ENCODE measurements at places on chromosomes 7 and 10.

GRCh38 chr10:9910446-9910845 is 1107.2 kb upstream of the CELF2 start:
- DNase-seq = no peak

DNA sequence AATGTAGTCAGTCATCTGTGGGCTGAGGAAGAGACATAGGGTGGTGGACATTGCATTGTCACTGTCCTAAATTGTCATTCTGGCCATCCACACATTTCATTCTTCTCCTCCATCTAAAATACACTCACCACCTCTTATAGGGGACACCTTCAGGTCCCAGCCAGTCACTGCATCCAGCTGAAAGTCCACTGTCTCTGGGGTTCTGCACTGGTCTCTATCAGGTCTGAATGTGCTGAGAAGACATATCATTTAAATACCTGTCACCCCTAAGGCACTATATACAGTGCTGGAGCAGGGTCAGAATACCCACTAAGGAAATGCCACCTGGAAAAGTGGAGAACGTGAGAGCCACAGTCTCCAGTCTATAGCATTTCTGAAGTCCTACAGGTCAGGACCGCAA is 29.6 kb downstream of the SH2D4B start:
- no peak for DNase-seq

- no peak for DNase-seq
These were observed 102.6 kb downstream of the TPST1 start for GRCh38 chr7:66307591-66308215.

DNA sequence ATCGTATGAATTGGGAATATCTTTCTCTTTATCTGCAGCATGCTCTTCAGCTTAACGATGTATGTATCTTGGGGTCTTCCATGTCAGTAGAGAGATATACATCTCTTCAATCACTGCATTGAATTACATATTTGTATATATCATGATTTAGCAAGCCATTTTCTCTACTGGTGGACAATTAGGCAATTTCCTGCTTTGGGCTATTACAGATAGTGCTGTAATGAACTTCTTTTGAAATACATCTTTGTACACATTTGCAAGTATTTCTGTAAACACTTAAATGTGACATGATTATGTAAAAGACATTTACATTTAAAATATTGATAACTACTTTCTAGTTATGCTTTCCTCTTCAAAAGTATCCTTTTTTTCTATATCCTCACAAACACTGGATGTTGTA is 199.0 kb downstream of the PPP1R9A start:
- DNase-seq = no peak

DNA sequence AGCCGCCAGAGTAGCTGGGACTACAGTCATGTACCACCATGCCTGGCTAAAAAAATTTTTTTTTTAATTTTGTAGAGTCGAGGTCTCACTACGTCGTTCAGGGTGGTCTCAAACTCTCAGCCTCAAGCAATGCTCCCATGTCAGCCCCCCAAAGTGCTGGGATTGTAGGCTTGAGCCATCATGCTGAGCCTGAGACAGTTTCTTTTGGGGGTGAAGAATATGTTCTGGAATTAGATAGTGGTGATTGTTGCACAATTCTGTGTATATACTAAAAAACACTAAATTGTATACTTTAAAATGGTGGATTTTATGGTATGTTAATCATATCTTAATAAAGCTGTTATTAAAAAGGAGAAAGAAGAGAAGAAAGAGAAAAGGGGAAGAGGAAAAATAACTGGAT is 1.5 kb downstream of the CUZD1 start:
- DNase-seq = no peak

DNA sequence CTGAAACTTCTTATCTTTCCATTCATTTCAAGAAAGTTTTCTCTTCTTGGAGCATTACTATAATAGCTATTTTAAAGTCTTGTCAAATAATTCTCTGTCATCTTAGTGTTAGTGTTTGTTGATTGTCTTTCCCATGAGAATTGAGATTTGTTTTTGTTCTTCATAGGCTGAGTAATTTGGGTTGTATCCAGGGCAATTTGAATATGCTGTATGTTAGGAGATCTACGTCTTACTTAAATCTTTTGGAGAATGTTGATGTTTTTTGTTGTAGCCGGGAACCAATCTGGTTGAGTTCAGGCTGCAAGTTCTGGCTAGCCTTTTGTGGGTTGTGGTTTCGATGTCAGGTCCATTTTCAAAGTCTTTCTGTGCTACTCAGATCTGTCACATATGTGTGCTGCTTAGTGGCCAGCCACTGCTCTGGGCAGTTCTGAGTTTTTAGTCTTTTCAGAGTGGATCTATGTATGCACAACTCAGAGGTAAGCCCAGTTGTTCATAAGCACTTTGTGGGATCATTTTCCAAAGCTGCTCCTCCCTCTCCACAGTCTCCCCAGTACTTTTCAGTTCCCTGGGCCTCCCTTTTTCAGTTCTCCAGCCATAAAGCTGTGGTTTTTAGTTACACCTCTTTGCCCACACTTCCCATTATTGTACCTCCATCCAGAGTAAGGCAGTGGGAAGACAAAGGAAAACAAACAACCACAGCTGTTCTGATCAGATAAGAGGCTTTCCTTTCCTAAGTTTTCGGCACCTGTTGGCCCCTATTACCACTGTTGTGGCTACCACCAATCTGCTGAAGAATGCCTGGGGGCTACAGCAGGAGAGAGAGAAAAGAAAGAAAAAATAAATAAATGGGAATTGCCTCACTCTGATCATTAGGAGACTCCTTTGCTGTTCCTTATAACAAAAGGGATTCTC is 4.7 kb upstream of the CCNJ start:
- no peak for DNase-seq

DNA sequence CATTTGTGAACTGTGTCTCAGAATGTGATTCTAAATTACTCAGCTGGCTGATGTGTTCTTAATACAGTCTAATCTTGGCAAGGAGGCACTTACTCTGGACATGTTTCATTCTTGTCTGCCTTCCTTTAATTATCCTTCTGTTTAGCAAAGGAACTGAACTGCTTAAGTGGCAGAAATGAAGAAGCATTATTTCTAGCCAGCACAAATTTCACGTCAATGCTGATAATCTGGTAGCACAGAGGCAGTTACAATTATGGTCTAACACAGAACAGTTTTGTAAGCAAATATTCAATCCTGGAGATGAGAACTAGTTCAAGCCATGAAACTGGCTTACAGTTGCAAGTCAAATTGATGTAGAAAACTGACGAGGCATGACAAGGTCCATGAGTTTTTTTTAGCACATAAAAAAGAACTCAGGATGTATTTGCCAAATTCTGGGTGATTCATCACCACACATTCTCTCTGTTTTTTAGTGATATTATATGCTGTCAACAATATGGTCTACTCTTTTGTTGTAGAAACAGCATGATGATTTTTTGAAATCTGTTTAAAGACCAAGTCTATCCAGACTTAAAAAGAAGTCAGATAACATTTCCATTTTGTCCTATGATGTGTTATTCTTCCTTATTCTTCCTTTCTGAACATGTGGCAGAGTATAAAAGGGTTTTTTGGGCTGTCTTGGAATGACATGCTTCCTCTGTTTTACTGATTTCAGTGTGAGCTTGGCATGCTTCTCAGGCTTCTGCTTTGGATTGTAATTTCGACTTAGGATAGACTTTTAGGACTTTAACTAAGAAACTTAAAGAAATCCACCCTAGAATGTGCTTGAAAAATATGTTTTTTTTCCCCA is 154.8 kb downstream of the DNAJB9 start:
- no peak for DNase-seq

DNA sequence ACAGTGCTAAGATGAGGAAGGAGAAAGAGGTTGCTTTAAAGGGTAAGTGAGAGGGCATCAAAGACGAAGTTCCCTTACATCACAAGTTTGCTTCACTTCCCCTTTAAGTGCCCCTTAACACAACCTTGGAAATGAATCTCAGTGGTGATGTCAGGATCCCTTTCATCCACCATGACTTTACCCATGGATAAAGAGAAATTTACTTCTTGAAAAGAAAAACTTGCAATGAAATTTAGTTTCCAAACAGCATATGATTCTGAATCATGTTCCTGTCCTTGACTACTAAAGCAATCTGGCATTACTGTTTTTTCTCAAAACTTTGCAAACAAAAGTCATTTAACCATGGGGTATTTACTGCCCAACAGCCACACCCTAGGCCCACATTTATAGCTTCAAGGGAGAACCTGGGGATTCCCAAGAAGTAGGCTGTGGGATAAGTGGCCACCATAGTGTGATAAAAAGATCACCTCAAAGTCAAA is 135.9 kb downstream of the ITGB8 start:
- no peak for DNase-seq

DNA sequence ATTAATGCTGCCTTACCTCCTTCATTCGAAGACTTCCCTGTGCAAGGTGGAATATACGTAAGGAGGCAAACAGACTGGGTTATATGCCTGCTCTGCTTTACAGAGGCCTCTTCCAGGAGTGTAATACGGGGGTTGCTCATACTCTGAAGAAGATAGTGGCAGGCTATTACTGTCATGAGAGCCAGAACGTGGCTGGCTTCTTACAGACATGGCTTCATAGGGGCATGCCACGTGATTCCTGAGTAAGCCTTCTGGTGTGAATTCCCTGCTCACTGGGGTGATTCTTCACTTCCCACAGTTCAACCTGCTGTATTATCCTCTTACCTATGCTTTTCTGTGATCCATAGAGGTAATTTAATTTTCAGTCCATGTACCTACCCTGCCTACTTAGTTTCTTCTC is 141.8 kb downstream of the ST7 start:
- DNase-seq = no peak

- no peak for DNase-seq
These were observed 7.6 kb upstream of the SUPV3L1 start for GRCh38 chr10:69172241-69172982.

DNA sequence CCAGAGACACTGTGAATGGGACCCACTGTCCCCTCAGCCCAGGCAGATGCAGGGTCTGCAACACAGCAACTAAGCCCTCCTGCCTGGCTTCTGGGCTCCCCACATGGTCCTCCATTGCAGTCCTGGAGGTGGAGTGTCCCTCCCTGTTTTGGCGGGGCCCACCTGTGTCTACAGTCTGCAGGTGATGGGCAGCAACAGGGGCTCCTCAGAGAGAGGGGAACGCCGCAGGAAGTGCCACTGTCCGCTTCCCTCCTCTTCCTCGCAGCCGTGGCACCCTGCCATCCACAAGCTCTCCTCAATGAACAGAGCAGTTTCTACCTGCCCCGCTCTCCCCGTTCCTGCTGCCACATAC is 9.3 kb downstream of the CAMK2G start:
- no peak for DNase-seq

- no peak for DNase-seq
These were observed 64.5 kb upstream of the MRLN start for GRCh38 chr10:59817773-59818172.

GRCh38 chr10:92434385-92434784 is 139.5 kb downstream of the IDE start:
- no peak for DNase-seq

GRCh38 chr10:7768417-7768816 is 19.4 kb downstream of the KIN start:
- DNase-seq = no peak

GRCh38 chr10:13865758-13866491 is 279.2 kb downstream of the PRPF18 start:
- no peak for DNase-seq

GRCh38 chr7:25684360-25684759 is 456.1 kb upstream of the NPVF start:
- DNase-seq = no peak

GRCh38 chr7:64879086-64879730 is 23.9 kb upstream of the ZNF273 start:
- DNase-seq = no peak

DNA sequence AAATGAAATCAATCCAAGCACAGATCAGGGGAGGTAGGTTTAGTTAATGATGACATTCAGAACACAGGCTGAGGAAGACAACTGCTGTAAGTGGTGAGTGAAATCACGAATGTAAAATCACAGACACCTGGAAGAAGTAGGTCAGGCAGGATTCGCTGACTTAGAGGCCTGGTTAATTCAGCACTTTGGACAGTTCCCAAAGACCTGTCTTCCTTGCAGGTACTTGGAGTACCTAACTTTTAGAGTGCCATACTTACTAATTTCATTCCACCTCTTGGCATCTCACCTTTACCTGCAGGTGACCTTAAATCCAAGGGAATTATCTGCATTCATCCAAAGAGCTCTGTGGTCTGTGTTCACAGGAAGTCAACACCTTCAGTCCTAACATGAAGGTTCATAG is 822.3 kb downstream of the PHTF2 start:
- no peak for DNase-seq

DNA sequence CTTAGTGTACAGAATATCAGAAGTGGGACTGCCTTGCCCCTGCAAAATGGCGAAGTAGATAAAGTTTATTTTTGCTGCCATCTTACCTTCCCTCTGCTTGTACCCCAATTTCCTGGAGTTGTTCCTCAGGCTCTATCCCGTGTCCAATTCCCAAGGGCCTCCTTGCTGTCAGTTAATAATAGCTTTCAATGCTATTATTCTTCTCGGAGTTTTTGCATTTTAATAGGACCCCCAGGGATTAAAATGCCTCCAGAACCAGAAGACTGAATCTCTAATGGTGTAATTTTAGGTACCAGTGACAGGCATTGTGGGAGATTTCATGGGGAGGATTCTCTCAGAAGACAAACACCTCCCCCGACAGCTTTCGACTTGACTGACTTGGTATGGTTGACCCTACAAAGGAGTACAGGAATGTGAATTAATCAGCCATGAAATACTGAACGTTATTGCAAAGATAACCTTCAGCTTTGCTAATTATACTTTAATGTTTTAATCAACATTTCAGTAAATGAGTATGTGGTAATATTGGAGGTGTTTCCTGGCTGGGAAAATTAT is 75.2 kb downstream of the ZNF22 start:
- DNase-seq = no peak

GRCh38 chr10:3636356-3637181 is 148.4 kb downstream of the KLF6 start:
- no peak for DNase-seq

DNA sequence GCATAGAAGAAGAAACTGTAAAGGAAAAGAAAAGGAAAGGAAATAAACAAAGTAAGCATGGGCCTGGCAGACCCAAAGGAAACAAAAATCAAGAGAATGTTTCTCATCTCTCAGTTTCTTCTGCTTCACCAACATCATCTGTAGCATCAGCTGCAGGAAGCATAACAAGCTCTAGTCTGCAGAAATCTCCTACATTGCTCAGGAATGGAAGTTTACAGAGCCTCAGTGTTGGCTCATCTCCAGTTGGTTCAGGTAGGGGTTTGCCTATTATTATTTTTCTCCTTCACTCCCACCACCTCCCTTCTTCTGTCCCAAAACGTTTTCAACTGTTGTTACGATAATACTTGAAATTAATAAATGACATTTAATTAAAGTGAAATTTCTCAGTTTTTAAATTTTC is 139.6 kb downstream of the MLLT10 start:
- DNase-seq = no peak

GRCh38 chr7:99121496-99122021 is 22.3 kb downstream of the SMURF1 start:
- no peak for DNase-seq
